NCI-H774 (cell line): ENCODE measurements at places on chromosomes 12 and 14.

DNA sequence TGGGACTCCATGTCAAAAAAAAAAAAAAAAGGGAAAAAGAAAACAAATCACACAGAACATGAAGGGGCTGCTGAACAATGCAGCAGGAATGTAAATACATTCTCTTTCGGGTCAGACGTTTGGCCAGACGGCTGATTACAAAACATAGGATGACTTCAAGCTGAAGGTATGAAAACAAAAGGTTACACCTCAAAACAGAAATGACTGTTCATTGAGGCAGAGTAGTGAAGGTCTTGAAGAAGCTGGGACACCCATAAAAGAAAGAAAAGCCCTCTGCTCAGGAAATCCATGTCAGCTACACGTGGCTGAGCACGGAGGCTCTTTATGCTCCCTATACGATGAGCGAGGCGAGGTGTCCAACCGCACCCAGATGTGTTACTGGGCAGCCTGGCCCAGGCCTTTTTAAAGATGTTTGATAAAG, 37.7 kb downstream of the FGD4 start:
- DNase-seq, result no peak

GRCh38 chr12:56709759-56710376, 15.2 kb downstream of the NACA start:
- no peak for DNase-seq

DNA sequence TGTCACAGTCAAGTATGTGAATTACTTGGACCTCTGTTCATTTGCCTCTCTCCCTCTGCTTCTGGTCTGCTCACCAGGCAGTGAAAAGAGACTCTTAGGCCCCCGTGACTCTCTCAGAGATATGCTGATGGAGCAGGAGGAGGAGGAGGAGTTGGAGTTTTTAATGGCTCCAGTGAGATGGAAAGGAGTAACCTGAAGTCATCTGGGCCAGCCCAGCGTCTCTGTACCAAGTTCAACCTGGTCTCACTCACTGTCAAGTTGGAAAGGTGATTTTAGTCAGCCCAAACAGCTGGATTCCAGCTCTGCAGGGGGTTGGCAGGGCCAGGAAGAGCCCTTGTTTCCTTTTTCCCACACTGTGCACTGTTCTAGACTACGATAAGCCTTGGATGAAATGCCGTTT, 48.6 kb downstream of the SH2B3 start:
- DNase-seq, result no peak

DNA sequence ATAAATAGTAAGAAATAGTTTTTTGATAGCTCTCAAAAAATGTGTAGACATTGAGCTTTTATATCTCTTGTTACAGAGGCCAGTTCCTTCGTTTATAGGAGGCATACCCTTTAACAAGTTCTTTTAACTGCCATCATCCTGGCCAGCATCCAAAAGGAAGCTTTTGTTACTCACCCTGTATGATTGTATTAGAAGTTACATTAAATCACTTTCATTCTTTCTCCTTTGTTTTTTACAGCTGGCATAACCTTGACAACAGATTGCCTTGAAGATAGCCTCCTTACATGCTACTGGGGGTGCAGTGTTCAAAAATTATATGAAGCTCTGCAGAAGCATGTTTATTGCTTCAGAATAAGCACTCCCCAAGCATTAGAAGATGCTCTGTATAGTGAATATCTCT, 20.1 kb downstream of the CGRRF1 start:
- DNase-seq, result no peak

GRCh38 chr12:20475542-20475941, 107.2 kb downstream of the PDE3A start:
- no peak for DNase-seq

- DNase-seq, result no peak
Observed at GRCh38 chr14:99522457-99522891, 41.3 kb downstream of the CCNK start.

DNA sequence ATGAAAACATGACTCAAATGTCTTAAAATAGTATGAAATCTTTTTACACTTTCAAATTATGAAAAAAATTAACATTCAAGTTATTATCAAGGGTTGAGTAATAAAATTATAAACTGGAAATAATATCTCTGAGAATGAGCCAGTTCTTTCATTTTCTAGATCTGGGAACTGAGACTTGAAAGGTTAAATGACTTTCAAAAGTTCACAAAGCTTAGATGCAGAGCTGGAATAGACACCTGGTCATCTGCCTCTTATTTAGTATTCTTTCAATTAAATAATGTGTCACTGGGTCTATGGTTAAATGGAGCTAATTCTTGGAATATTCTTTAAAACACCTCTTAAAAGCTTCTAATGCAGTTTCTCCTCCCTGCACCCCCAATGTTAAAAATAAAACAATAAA, 86.6 kb downstream of the CDK17 start:
- DNase-seq, result no peak

DNA sequence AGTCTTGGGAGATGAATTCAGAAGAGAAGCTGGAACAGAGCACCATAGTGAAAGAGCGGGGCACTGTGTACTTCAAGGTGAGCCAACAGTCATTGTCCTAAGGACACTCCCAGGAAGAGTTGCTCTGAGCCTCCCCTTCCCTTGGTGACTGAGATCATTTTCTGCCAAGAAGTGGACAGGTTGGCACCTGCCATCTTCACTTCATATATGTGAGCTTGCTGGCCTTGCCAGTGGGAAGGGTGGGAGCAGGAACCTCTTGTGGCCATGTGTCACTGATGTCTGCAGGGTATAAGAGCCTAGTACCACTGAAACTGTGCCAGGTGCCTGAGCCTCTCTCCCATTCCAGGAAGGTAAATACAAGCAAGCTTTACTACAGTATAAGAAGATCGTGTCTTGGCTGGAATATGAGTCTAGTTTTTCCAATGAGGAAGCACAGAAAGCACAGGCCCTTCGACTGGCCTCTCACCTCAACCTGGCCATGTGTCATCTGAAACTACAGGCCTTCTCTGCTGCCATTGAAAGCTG, 5.3 kb downstream of the FKBP4 start:
- no peak for DNase-seq

DNA sequence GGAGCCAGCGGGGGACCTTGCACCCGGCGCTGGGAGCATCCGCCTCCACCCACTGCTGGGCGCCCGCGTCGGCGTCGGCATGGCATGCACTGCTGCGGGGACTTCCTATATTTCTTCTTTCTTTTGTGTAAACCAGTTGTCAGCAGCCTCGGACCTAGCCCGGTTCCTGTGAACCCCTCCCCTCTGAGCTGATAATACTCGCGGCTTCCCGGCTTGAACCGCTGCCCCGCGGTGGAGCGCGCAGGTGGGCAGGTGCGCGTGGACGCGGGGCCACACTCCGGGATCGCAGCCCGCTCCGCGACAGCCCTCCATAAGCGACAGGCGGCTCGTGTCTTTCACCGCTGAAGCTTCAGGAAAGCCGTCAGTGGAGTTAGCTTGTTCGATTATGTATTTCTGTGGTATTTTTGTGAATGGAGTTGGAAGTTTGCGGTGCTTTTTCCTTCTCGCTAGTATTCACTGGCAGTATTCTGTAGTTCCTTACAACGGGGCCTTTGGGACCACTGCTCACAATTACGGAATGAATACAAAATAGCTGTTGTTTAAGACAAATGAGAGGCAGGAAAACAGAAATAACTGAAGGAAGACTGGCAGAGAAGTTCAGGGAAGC, 870 bp downstream of the BMAL2 start:
- DNase-seq, result peak; percentile 30

DNA sequence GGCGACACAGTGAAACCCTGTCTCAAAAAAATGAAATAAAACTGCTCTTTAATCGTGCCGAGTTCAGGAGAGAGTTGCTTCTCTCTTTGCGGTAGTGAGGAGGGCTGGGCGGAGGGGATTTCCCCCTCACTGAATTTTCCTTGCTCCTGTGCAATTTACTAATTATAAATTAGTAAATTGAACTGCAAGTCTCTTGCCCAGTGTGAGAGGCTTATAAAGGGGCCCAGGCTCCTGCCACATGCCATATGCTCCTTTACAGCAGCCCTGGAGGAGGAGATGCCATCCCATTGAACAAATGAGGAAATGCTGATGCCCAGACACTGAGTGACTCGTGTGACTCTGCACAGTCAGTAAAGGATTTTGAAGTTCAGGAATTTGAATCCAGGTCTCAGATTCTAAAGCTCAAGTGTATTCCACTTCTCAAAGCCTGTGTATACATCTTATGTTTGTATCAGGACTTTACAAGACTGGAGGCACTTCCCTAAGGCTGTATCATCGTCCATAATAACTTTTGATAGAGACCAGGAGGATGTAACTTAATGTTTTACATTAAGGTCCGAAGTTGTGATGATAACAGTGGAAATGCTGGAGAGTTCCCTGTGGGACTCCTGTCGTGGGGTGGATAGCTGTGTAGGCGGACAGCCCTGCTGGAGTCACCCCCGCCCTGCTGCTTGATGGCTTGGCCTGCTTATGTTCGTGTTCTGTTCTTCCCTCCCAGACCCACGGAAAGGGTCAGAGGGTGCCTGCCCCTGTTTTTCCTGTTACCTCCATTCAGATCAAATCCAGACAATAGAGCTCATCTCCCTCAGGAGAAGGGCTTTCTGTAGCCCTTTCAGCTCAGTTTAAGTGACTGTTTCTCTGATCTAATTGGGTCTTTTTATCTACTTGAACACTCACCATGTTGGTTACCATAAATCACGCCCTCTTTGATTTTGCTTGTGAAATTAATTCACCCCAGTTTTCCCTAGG, 13.9 kb downstream of the PELI2 start:
- DNase-seq, result no peak

GRCh38 chr12:89789862-89790261, 81.2 kb upstream of the ATP2B1 start:
- no peak for DNase-seq

DNA sequence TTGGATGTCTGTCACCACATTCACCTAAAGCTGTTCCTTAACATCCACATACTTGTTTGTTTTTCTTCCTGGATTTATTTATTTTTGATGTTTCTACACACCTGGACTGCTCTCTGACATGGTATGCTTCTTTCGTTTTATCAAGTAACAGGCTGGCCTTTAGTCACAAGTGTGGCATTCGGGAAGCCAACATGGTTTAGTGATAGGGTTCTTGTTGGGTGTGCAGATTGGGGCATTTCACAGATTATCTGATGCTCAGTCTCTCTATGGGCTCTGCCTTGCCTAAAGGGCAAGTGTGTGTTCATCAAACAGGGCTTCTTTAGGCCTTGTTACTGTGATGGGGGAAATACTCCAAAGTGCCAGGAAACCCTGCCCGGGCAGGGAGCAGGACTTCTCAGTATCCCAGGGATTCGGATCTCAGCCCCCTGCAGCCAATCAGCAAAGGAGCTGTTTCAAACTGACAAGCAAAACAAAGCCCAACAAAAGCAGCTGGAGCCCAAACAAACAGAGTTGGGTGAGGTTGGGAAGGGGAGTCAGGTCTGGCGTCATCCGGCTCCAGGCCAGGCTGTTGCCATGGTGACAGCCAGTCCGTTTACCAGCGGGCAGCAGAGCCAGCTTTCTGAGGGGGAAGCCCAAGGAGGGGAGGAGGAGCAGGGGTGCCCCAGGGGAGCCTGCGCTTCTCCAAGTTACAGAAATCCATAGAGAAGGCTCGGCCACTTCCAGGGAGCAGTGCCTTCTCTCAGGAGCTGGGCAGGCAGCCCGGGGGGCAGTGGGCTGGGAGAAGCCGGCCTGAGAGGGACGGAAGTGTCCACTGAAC, 31.9 kb downstream of the FOS start:
- DNase-seq, result peak; percentile 83

GRCh38 chr14:84336433-84336832, 1193.5 kb upstream of the FLRT2 start:
- no peak for DNase-seq
